ENCODE measurements at places on chromosomes 12 and 14.

DNA sequence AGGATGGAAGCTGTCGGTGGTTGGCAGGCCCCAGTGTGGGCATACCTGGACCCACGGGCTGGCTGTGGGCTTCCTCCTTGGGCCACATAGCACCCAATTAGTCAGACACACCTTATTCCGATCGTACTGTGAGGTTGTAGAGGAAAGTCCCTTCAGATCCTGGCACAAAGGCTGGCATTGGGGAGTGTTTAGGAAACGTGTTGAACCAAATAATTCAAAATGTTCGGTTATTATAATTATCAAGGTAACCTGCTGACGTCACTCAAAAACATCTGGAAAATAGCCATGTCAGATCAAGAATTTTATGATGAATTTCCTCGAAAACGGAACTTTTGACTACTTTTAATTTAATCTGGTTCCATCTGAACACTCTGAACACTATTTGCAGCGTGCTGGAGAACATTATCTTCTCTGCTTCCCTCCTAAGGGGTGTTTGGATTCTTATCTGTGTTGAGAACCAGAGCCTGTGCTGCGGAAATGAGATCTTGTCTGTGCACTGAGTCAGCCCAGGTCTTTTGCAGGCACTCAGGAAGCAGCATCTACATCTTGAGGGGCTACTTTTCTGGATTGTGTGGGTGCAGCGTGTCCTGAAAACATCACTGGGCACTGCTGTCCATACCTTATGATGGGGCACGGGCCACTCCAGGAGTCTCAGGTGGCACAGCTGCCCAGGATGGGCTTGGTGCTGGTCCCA is 100.3 kb downstream of the SLC25A47 start:
- DNase-seq, result no peak

GRCh38 chr14:89165189-89166181 is 251.5 kb downstream of the FOXN3 start:
- no peak for DNase-seq

GRCh38 chr12:43893670-43894069 is 57.8 kb downstream of the TMEM117 start:
- no peak for DNase-seq

DNA sequence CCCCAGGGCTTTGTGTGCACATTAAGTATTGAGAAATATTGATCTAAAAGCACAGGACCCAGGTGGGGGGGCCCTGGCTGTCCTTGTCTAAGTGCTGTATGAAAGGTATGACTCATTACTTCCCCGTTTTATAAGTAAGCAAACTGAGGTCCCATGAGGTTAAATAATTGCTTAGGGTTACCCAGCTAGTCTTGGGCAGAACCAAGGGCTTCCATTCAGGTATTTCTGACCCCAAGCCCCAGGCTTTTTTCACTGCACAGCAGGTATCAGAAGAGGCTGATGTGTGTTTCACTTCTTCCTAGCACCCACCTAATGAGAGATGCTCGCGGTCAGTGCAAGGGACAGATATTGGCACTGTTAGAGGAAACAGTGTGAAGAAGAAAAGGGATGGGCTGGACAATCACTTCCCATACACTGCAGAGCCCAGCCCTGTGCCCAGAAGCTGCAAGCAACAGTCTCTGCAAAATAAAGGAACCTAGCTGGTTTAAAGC is 4.7 kb upstream of the TC2N start:
- peak; percentile 65 for DNase-seq

- no peak for DNase-seq
Observed at GRCh38 chr12:54285150-54286041, 4.9 kb downstream of the HNRNPA1 start.

DNA sequence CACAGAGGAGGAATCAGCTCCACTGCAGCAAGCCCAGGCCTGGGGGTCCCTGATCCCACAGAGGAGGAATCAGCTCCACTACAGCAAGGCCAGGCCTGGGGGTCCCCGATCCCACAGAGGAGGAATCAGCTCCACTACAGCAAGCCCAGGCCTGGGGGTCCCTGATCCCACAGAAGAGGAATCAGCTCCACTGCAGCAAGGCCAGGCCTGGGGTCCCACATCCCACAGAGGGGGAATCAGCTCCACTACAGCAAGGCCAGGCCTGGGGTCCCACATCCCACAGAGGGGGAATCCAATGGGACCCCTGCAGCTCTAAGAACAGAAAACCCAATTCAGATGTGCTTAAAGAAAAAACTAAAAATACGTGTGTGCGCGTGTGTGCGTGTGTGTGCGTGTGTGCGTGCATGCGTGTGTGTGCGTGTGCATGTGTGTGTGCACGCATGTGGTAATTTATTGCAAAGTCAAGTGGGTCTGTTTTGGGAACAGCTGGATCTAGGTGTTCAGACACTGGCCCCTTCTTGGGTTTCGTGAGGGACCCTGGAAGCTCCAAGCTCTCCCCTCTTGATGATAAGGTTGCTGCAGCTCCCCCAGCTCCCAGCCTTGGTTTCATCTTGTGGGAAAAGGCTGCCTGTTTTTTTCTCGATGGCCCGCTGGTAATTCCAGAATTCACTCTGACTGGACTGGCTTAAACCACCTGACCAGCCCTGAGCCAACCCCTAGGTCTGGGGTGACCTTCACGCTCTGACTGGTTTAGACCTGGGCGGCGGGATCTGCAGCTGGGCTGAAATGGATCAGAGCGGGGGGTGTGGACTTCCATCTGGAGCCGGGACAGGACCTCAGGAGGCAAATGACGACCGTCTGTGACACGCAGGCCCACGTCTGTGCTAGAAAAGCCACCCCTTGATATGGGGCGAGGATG is 47.1 kb downstream of the GALNT9 start:
- DNase-seq, result no peak

GRCh38 chr14:74654931-74655330 is 42.9 kb upstream of the LTBP2 start:
- DNase-seq, result no peak

DNA sequence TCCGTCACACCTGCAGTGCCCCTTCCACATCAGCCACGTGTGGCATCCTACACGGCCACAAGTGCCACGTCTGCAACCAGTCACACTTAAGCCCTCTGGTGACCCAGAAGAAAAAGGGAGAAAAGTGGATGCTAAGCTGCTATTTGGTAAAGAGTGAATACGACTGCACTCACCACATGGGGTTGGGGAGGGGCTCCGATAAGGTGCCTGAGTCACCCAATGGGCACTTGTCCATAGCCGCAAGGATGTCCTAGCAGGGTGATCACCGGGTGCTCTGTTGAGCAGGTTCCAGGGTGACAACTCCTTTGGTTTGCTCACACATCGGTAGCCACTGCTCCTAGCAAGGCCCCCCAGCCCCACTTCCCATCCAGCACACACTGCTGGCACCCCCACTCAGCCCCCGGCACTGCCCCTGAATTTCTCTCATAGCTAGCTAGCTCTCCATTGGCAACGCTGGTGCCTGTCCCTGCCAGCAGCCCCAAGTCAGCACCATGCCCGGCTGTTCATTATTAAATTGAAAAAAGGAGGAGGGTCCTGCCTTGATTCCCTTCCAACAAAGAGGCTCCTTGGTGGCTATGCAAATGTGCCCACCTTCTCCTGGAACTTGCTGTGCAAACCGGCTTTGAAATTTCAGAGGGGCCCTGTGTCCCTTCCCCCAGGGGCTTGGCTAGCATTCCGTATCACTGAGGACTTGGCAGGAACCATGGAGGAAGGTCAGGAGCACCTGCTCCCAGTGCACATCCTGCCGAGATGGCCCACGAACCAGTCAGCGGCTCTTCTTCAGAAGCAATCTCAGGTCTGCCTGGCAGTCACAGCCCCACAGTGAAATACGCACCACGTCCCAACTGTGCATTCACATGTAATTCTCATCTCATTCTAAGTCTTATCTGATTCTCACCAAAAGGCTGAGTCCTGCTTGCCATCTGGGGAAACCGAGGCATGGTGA is 227.7 kb upstream of the DIO3 start:
- no peak for DNase-seq

GRCh38 chr12:6975297-6976032 is 4.8 kb downstream of the EMG1 start:
- DNase-seq, result no peak

- no peak for DNase-seq
Observed at GRCh38 chr12:52443966-52444365, 8.0 kb downstream of the KRT6B start.

GRCh38 chr12:80745851-80746505 is 29.3 kb downstream of the MYF5 start:
- no peak for DNase-seq

GRCh38 chr14:76755610-76756370 is 5.5 kb upstream of the VASH1 start:
- no peak for DNase-seq

- DNase-seq, result no peak
Observed at GRCh38 chr12:78118036-78118435, 287.3 kb downstream of the NAV3 start.

DNA sequence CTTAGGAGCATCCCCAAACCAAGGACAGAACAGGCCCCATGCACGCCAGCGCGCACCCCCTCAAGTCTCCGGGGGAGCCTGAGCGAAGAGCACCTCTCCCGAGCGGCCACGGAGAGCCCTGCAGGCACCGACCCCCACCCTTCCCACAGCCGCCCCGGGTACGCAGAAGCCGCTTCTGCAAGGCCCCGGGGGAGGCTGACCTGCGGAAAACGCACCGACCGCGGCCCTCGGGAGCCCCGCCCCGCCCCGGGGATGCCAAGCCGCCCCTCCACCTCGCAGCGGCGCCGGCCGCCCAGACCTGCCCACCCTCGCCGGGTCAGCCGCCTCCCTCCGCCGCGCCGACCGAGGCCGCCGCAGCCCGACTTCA is 385 bp downstream of the CAPRIN2 start:
- DNase-seq, result no peak

DNA sequence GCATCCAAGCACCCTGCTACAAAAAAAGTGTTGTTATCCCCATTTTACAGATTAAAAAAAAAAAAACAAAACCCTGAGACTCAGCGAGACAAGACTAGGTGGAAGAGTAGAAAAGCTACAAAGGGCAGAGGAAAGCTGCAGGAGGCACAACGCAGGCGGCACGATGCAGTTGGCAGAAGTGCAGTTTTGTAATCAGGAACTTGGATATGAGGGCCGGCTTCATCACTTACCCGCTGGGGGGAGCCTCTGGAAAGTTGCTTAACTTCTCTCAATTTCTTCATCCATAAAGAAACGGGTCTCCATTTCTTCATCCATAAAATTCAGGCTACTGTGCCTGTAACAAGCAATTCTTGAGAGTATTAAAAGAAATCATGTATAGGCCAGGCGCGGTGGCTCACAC is 33.1 kb upstream of the CCDC60 start:
- no peak for DNase-seq

DNA sequence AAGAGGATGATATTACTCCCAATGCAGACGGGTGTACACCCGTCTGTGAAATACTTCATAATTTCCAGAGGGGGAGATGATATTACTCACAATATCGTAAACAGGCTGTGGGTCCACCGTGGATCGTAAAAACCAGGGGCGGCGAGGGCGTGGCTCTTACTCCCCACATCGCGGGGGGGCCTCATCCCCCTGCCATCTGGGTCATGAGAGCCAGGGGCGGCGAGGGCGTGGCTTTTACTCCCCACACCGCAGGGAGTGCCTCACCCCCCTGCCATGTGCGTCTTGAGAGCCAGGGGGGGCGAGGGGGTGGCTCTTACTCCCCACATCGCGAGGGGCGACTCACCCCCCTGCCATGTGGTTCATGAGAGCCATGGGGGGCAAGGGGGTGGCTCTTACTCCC is 86.2 kb upstream of the GNG2 start:
- no peak for DNase-seq

DNA sequence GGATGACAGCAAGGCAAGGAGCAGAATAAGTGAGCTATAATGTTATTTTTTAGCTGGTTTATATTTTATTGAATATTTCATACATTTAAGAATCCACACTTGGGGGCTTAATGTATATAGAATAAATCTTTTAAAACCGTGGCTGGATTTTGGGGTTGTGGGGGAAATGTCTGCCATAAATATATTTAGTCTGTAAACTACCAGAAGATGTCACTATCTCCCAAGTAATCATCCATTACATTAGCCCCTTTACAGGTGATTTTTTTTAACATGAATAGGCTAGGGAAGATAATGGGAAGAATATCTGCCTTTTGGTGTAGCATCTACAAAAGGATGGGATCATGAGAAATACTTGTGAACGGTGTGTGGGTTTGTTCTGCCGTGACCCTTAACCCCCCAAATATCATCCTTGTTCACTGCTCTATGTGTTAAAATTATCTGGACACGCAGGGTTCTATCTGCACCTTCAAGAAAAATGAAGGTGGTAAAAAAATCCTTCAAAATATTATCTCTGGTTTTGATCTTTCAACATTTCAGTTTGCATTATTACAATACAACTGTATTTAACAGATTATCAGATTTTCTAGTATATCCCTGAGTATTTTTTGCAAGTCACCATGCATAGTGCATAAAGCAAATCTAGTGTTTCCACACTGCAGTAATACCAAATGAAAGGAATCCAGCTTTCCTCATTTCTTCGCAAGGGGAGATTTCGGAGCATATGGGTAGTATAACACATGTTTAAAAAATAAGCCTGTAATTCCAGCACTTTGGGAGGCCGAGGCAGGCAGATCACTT is 8.0 kb upstream of the SLC17A8 start:
- no peak for DNase-seq

DNA sequence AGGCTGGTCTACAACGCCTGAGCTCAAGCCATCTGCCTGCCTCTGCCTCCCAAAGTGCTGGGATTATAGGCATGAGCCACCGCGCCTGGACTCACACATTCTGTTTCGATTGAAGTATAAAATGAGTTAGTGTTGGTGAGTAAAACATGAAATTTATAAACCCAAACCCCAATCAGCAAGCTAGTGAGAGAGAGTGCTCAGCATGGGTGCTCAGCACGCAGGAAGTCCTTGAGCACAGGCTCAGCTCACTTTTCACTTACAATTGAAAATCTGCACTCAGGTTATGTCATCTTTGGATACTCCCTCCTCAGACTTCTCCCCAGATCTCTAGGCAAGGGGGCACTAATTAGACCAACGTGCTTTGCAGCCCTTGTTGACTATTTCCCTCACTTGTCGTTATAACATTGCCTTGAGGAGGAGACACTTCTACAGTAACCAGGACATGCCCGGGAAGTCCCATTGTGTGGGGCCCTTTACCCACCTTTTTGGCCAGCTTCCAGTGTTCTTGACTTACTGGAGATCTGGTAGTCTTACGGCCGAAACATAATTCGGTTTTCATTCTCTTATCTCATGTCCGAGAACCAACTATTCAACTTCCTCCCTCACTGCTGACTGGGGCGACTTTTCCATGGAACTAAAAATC is 68.5 kb upstream of the AMN1 start:
- peak; percentile 27 for DNase-seq

DNA sequence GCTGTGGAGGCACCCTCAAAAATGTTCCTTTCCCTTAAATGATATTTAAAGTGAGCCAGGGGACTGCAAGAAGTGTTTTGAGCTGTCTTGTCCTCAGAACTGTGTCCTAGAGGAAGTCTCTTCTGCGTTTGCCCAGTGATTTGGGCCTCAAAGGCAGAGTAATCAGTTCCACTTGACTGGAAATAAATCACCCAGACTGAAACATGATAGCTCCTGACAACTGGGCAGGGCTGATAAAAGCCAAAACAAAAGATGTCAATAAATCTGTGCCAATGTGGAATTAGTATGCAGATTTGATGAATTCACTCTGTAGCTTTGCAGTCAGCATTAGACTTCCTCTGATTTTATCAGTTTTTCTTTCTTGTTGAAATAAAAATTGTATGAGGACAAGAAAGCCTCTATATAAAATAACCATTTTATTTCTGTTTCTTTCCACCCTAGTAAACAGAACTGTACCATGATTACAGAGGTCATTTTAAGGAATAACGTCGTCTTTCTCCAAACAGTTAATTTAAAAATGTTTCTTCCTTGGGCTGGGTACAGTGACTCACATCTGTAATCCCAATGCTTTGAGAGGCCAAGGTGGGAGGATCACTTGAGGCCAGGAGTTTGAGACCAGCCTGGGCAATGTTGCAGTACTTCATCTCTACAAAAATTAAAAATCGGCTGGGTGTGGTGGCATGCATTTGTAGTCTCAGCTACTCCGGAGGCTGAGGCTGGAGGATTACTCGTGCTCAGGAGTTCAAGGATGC is 180.8 kb downstream of the ERC1 start:
- DNase-seq, result no peak

Measured in CD4-positive, alpha-beta T cell treated with Interleukin-2 at 100 ng/mL for 4 hours (primary cell).